CD4-positive, alpha-beta T cell treated with Interleukin-12 subunit alpha and Interleukin-12 subunit beta, for 1 hour (primary cell): ENCODE measurements at places on chromosomes 4 and X.
A peak's percentile ranks its signal among the peaks of the same experiment; 100 is the strongest.

- no peak for DNase-seq
These were observed 333.1 kb downstream of the IL1RAPL1 start for GRCh38 chrX:28920153-28920943.

- DNase-seq, result no peak
These were observed 309.4 kb upstream of the NOCT start for GRCh38 chr4:138706201-138706600.

GRCh38 chrX:72020204-72020603 lies 109.6 kb downstream of the NHSL2 start:
- DNase-seq, result no peak

DNA sequence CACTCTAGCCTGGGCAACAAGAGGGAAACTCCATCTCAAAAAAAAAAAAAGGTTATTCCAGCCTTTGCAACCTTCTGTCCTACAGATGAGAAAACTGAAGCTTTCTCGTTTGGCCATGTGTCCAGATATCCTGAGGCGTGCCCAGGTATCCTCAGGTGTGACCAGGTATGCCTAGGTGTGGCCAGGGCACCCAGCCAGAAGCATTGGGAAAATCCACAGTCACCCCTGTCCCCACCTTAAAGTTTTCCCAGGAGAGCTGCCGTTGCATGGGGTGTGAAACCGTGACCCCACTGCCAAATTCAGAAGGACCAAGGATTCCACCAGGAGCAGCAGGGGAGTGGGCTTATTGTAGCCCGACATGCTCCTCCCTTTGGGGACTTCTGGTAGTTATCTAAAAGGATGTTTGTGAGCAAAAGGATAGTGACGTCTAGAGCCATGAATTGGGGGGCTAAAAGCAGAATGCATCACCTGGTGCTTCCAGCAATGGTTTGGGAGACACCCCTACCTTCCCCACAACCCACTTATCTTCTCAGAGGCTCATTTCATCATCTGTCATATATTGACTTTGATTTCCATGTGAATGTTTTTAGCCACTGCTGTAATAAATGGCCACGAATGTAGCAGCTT lies 4.0 kb upstream of the DHRSX start:
- no peak for DNase-seq

DNA sequence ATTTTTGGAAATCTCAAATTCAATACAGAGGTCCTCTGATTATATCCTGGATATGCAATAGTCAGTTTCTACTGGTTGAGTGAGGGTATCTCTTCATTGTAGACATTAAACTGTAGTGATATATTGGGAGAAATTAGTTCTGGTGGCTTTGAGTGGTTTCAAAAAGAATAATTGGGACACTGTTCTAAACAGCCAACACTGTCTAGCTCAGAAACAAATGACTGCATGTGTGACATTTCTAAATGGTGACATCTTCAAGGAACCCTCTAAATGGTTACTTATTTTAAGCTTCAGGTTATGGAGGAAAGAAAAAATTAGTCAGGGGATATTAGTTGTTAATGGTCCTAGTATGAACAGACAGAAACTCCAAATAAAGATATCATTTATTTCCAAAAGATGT lies 186.2 kb downstream of the LARP7 start:
- no peak for DNase-seq

DNA sequence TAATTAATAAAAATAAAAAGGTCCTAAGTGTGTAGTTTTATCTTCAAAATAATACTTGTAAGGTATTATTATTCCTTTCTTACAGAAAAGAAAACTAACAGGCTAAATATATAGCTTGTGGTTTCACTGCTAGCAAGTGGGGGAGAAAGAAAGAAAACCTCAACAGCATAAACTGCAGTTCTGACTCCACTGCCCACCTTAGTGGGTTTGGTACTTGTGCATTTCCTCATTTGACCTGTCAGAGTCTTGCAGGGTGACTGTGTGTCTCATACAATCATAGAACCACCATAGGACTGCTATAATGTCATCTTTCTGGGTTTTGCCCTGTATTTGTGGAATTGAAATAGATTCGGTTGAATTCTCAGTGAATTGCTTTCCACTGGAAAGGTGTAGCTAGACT lies 94.7 kb upstream of the PUDP start:
- DNase-seq, result no peak

GRCh38 chrX:53284684-53285447 lies 3.5 kb upstream of the IQSEC2 start:
- DNase-seq, result peak; percentile 55

GRCh38 chrX:69424910-69425309 lies 79.2 kb upstream of the NALF2 start:
- no peak for DNase-seq

DNA sequence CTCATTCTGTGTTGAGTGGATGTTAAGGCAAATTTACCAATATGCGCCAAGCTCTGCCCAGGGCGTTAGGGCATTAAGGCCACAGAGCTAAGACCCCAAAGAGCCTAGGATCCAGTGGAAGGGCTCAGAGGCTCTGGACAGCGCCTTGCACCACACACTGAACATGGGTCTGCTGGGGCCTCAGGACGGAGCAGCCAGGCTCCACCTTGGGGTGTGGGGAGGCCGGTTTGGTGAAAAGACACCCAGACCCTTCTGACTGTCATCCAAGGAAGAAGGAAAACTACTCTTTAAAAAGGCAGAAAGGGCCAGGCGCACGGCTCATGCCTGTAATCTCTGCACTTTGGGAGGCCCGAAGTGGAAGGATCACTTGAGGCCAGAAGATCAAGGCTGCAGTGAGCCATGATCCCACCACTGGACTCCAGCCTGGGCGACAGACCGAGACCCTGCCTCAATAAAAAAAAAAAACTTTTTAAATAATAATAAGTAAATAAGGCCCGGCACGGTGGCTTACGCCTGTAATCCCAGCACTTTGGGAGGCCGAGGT lies 1.3 kb upstream of the MRFAP1 start:
- no peak for DNase-seq

DNA sequence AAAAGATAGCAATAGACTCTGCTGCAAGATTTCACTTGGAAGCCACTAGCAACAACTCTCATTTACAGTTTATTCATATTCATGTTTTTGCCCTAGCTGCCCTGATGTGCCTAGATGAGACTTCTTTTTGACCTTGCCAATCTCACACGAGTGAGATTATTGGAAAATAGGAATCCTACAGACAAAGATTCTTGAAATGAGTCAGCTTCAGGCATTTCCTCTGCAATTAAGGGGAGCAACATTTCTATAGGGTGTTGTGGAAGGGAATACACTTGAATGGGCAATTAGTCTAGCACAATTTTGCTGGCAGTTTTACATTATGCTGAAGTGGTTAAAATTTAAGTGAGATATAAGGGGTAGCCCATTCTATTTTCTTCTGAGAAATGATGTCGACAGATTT lies 217.0 kb upstream of the FAT4 start:
- no peak for DNase-seq

GRCh38 chr4:4574792-4575191 lies 32.9 kb upstream of the STX18 start:
- peak; percentile 54 for DNase-seq

- DNase-seq, result no peak
These were observed 45.5 kb downstream of the MAGEA9 start for GRCh38 chrX:149827254-149827653.

GRCh38 chr4:110869862-110870572 lies 247.1 kb upstream of the PITX2 start:
- DNase-seq, result no peak

- no peak for DNase-seq
These were observed 241.3 kb downstream of the C4orf33 start for GRCh38 chr4:129337228-129337620.

- DNase-seq, result no peak
These were observed 111.7 kb downstream of the HMX1 start for GRCh38 chr4:8759987-8760386.

DNA sequence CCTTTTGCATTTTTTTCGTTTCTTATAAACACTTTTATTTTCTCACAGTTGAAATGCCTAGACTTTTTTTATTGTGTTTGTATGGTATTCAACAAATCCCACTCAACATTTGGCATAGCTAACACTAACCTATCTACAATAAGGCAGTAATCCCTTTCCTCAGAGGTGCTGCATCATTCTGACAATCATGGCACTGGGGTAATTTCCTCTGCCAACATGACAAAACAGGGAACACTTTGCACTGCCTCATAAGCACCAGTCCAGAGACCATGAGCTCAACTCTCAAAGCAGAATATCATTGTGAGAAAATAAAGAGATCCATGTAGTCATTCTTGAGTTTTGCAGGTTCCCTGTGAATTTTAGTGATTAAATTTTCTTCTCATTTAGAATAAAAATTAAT lies 183.8 kb upstream of the INTU start:
- DNase-seq, result no peak

- no peak for DNase-seq
These were observed 448.3 kb upstream of the SPANXN1 start for GRCh38 chrX:144798972-144799371.

- DNase-seq, result no peak
These were observed 7.5 kb downstream of the GPRIN3 start for GRCh38 chr4:89300060-89300459.

- DNase-seq, result no peak
These were observed 289.0 kb downstream of the HNRNPD start for GRCh38 chr4:82084747-82085146.

DNA sequence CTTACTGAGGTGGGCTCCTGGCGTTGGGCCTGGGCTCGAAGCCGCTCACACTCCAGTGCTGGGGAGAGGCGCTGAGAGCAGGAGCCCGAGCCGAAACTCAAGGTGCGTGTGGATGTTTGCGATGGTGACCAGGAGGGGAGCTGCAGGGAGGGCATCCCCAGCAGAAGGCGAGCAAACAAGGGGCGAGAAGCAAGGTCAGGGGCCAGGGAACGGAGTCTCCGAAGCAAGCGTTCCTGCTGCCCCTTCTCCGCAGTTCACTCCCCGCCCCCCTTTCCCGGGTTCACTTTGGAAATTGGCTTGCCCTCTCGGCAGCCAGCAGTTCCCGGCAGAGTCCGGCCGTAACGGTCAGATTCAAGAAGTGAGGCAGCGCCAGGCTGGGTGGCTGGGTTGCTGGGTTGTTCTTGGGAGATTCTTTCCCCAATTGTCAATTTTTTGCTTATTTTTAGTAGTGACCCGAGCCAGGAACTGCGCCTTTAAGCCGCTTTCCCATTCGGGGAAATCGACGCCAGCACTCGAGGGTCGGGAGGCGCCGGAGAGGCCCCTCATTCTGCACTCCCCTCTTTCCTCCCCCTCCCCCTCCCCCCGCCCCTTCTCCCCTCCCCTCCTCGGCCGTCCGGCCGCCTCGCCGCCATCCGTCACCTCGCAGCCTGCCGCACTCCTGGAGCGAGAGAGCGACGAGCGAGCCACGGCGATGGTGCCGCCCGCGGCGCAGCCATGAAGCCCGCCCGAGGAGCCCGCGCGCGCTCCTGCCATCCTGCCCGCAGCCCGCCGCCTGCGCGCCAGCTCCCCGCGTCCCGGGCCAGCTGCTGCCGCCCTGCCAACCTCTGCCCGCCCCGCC lies at the start of gene FRMPD3:
Gene FRMPD3 (plus strand): TSS at position 655 of the 838 bp plus-strand sequence. CDS start 76,937 bp downstream, outside the sequence.
- DNase-seq, result no peak

DNA sequence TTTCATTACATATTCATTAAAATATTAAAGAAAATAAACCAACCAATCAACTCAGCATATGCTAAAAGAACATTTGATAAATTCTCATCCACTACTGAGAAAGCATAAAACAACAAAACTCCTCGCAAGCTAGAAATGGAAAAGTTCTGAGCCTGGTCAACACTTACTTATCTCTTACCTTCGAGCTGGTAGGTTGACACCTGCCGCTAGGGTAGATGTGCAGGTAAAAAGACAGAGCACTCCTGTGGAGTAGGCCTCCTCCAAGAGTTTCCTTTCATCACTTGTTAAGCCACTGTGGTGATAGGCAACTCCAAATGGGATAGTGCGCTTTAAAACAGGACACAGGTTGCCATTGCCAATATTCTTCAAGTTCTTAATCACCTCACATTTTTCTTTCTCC lies 18.9 kb downstream of the HELQ start:
- DNase-seq, result no peak

DNA sequence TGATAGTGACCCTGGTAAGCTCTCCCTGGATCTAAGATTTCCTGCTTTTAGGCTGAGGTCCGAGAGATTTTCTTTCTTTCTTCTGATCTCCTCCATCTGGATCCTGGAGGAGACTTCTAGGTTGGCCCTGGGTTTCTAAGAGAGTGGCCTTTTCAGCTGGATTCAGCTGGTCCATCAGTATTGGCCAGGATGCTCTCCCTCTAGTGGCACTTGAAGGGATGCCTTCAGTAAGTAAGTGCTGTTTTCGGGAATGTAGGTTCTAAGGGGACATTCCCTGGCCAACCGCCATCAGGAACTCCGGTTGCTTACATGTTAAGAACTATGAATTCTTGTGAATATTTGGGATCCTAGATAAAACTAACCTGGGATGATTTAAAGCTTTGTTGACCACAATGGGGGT lies 56.9 kb downstream of the SERTM2 start:
- no peak for DNase-seq

DNA sequence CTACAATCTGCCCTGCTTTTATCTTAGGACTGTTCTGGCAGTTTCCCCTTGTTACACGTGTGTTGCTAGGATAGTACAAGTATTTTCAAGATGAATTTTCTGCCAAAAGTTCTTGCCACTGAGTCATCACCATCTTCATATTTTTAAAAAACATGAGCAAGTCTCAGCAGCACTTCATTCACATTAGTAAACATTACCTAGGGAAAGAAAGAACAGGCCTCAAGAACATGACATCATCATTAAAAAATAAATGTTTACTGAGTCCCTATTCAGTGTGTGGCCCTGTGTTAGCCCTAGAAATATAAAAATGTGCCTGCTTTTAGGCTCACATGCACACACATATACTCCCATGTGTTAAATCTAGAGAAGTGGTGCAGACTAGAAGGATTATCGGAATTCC lies 18.7 kb upstream of the GPC3 start:
- no peak for DNase-seq

DNA sequence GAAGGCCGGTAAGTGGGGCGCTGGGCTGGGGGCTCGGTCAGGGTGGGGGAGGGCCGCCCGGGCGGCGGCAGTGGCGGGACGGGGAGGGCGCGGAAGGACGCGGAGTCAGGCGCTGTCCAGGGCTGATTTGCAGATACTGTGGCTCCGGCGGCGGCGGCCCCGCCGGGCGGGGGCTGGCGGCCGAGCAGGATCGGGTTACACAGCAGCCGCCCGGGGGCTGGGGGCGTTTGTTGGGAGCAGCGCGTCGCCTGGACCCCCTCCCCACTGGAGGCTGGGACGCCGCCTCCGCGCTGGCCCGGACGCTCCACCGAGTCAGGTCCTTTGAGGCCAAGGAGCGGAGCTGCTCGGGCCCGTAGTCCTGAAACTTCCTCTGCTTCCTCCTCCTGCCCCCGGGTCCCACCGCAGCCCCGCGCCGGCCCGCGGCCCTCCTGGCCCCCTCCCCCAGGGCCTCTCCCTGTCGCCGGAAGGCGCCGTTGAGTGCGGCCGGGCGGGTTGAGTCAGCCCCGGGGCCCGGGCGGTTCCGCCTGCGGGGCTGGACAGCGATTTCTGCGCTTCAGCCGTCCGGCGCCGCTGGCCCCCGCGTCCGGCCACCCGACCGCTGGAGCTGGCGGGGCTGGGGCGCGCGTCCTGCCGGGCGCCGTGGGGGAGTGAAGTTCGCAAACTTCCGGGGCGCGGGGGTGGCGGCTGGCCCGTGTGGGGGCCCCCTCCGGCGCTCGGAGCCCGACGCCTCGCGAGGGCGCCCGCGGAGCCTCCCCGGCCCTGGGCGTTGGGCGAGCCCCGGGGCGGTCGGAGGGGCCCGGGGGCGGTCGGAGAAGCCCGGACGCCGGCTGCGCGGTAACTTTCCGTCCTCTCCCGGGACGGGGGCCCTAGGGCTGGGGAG lies 746 bp downstream of the REST start:
- peak; percentile 65 for DNase-seq

GRCh38 chr4:153146031-153146430 lies 58.2 kb upstream of the TRIM2 start:
- no peak for DNase-seq

- DNase-seq, result peak; percentile 6
These were observed at the start of gene KIT for GRCh38 chr4:54657551-54658251. KIT (plus strand) TSS chr4:54657957; CDS start chr4:54658015, 58 bp downstream.
